ENCODE measurements at places on chromosomes 3 and 15. TPM values are rescaled to one million over a fixed set of nuclear protein-coding genes. Genes with fewer than 3 reads are reported as not detected.

Gene ZNF774
- total RNA-seq, result 0.91 TPM

Gene EIF4E3
- total RNA-seq, result 2.7 TPM

Gene TERC
- total RNA-seq, result 424 TPM

Gene ST3GAL6
- 1.7 TPM for total RNA-seq

Gene UBA5
- 31.8 TPM for total RNA-seq

Gene SCAANT1
- total RNA-seq, result not detected

Gene SPSB4
- not detected for total RNA-seq

Gene CTXN2
- not detected for total RNA-seq

Gene SKOR1
- total RNA-seq, result 0.13 TPM

Gene GALNT15
- total RNA-seq, result 1.2 TPM

Gene IRAK2
- total RNA-seq, result 4.2 TPM

Gene HRG
- not detected for total RNA-seq

Gene MASP1
- 1.8 TPM for total RNA-seq

Gene PML
- 54.7 TPM for total RNA-seq

Gene OIP5
- total RNA-seq, result 8.9 TPM

Gene ELL3
- total RNA-seq, result 3.7 TPM

Gene GP5
- total RNA-seq, result 0.24 TPM

Gene RTF1
- 15.6 TPM for total RNA-seq

Gene RGMA
- total RNA-seq, result 5.3 TPM

Gene TRIM59
- 24.8 TPM for total RNA-seq

Gene PIK3CB
- 5.4 TPM for total RNA-seq

Gene LINGO1
- total RNA-seq, result not detected

Gene GUCA1C
- not detected for total RNA-seq

Gene TUSC7
- not detected for total RNA-seq

Gene LRRC3B
- total RNA-seq, result not detected

Gene ZBTB20
- 9.1 TPM for total RNA-seq

Gene STRIT1
- total RNA-seq, result not detected

Gene GPR62
- total RNA-seq, result 0.08 TPM

Gene PLA1A
- total RNA-seq, result not detected

Gene ATRIP
- total RNA-seq, result 4.3 TPM

Gene LRRC58
- total RNA-seq, result 19.3 TPM

Gene DNASE1L3
- not detected for total RNA-seq

Gene CASR
- total RNA-seq, result not detected

Gene VIPR1
- 1.2 TPM for total RNA-seq

Gene CACNA2D3
- not detected for total RNA-seq

Gene WNT5A
- 304 TPM for total RNA-seq

Gene TERB2
- not detected for total RNA-seq

Gene FANCD2OS
- total RNA-seq, result not detected

Gene SLC9C1
- total RNA-seq, result 0.26 TPM

Gene LMAN1L
- not detected for total RNA-seq

Gene CCR1
- not detected for total RNA-seq

Gene BCL2A1
- total RNA-seq, result 2.6 TPM

Gene SEMA3G
- 0.40 TPM for total RNA-seq

Gene TRA2B
- total RNA-seq, result 150 TPM

Gene SEMA5B
- not detected for total RNA-seq

Gene CCDC39
- not detected for total RNA-seq

Gene C3orf49
- not detected for total RNA-seq

Gene CLDN16
- total RNA-seq, result not detected

Gene ATP8B4
- total RNA-seq, result 0.39 TPM

Gene OPA1
- 44.4 TPM for total RNA-seq

Gene DLEC1
- not detected for total RNA-seq

Gene ALDH1A3
- 22.7 TPM for total RNA-seq

Gene MYLK
- 110 TPM for total RNA-seq

Gene BCHE
- 28.6 TPM for total RNA-seq

Gene NR2E3
- not detected for total RNA-seq

Gene SPCS1
- 267 TPM for total RNA-seq

Gene RYR3
- total RNA-seq, result not detected

Gene RASGRP1
- total RNA-seq, result 0.52 TPM

Gene MESP1
- total RNA-seq, result 0.56 TPM

Measured in epithelial cell of alveolus of lung (primary cell).